ENCODE measurements at places on chromosomes 5 and 9. TPM values are rescaled to one million over a fixed set of nuclear protein-coding genes. Genes with fewer than 3 reads are reported as not detected.

The UHRF2 gene
- 61.1 TPM for total RNA-seq

The TRMO gene
- total RNA-seq, result 10.2 TPM

The ARL14EPL gene
- under 0.01 TPM for total RNA-seq

The SPATA31A3 gene
- total RNA-seq, result not detected

DNA sequence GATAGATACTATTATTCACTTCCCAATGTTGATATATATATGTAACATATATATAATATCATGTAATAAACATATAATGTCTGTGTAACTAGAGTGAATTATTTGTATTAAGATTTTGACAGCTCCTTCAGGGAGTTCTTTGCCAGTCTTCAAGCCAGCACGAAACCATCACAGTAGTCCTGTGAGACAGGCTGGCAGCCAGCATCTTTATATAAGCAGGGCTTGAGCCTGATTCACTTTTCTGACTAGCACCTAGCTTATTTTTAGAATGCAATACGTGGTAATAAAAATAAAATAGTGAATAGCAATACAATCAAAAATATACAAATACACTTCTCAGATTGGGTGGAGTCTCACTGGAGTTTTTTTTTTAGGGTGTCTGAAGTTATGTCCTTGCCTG, 20.7 kb upstream of the GDA start:
- DNase-seq, result no peak

- no peak for DNase-seq
Measured at GRCh38 chr9:19255112-19255511, 24.6 kb downstream of the DENND4C start.

GRCh38 chr9:13274886-13275641, 4.4 kb downstream of the MPDZ start:
- peak; percentile 47 for DNase-seq

DNA sequence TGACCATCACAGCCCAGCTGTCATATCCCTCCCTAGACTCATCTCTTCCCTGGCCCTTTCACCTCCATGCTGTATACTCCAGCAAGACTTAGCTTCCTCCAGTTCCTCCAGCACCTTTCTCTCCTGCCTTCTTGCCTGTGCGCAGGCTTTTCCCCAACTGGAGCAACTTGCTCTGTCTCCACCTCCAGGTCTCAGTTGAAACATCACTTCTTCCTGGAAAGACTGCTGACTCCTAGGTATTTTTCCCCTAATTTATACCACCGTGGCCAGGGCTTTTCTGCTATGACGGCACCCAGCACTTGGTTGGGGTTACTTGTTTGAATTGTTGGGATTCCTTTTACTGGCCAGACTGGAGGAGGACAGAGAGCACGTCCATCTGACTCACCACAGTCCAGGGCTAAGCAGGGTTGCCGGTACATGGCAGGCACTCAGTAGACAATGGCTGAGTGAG, 67.5 kb downstream of the KCNIP1 start:
- DNase-seq, result peak; percentile 47

DNA sequence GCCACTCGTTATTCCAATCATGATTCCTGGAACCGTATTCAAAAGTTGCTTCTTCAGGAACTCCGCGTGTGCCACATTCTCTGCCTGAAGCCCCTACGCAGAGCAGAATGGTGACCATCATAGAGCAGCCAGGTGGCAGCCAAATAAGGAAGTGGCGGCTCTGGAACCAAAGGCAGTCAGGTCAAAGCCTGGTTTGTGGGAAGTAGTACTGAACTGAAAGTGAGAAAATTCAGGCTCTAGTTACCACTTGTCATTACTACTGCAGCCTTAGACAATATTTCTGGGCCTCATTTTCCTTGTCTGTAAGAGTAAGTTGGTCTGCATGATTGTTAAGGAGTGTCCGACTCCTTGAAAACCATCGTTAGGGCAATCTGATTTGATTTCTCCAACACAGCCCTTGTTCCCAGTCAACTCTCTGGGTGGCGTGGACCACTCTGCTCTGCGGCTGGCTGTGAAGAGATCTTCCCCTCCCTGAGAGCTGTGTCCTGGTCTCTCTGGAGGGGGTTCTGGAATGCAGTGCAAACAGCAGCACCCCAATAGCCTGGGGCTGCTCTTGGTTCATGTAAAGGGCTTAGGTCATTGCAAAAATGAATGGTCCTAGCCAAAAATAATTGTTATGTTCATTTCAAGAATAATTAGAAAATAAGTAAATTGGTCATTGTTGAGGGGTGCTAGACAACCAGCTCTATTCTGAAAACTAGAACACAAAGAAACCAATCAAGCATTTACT, 102.4 kb downstream of the MED27 start:
- no peak for DNase-seq

DNA sequence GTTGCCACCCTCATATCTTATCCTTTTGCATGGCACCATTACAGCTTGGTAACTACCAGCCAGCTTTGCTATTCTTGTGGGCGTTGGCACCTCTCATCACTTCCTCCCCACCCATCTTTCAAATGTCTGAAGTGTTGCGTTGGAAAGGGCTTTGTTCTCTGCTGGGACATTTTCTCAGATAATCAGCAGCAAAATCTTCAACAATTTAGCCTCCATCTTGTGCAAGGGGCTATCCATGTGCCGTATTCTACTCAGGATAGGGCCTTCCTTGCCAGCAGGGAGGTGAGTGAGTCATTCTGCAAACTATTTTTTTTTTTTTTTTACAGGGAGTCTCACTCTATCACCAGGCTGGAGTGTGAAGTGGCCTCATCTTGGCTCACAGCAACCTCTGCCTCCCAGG, 62.1 kb upstream of the NUDT12 start:
- peak; percentile 10 for DNase-seq

- no peak for DNase-seq
Measured at GRCh38 chr5:115336201-115336720, 39.8 kb upstream of the CCDC112 start.

- DNase-seq, result no peak
Measured at GRCh38 chr5:124007675-124008398, 495.9 kb downstream of the CSNK1G3 start.

- peak; percentile 48 for DNase-seq
Measured at GRCh38 chr5:80885396-80886000, 74.7 kb upstream of the RASGRF2 start.

DNA sequence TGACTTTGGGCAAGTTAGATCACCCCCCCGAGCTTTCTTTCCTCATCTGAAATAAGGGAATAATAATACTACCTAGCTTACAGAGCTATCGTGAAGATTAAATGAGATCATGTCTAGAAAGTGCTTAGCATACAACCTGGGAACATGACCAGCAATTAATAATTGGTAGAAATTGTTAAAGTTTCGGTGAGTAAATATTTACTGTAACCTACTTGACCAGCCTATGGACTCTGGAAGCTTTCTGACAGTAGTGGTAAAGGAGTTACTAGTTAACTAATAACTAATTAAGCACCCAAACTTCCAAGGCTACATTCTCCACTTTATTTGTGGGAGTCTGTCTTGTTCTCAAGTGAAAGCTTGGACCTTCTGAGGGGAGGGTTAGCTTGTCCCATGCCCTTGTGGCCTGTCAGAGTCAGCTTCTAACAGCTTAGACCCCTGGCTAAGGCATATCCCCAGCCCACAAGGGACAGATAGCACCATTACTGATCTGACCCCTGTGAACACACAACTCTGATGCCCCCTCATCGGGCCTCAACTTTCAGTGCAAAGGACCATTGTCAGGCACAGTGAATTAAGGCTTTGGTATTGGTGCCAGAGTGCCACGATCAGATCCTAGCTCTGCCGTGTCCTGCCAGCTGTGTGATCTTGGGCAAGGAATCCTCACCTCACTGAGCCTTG, 58.7 kb upstream of the SAP30L start:
- DNase-seq, result no peak

- DNase-seq, result no peak
Measured at GRCh38 chr5:108743846-108744245, 3.9 kb upstream of the FER start.

DNA sequence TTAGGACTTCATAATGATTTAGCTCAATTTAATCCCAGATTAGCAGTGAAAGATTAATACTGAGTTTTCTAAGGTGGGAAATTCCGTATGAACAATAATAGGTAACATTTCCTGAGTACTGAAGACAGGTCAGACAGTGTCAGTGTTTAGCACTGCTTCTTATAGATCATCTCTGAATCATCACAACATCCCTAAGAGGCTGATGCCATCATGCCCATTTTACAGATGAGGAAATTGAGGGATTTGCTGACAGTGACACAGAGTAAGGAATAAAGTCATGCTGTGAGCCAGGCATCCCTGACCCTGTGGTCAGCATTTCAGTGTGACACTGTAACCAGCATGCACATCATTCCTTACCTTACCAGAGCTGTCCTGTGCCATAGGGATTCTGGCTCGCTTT, 44.5 kb downstream of the DAPK1 start:
- DNase-seq, result no peak

DNA sequence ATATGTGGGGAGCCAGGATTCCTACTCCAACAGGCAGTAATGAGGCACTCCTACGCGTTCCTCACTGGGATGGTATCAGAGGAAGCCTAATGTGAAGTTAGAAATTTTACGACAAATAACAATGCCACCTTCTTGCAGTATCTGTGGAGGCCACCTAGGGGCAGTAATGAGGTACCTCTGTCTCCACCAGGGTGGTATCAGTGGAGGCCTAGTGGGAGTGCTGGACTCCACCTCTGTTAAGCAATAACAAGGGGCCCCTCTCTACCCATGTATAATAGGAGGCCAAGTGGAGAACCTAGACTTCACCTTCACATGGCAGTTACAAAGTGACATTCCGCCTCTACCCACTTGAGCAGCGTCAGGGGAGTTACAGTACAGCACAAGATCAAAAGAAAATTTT, 147.9 kb downstream of the PLPPR1 start:
- no peak for DNase-seq
